ENCODE measurements at places on chromosomes 1 and 21.
A peak's percentile ranks its signal among the peaks of the same experiment; 100 is the strongest.

DNA sequence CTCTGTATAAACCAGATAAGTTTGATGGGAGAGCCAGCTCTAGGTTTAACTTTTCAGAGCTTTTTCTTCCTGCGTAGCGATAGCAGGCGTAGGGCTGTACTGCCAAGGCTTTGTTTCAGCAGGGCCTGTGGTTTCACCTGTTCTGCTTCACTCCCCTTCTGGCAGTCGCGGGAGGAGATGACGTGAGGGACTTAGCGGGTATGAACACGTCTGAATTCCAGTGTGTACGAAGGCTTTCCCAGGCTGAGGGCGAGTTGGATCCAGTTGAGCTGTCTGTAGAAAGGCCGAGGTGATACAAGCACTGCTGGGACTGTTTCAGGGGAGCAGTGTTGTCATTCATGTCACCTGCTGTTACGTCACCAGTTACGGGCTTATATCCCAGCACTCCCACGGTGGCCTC, 21.2 kb downstream of the PEX14 start:
- no peak for DNase-seq

- no peak for DNase-seq
Observed at GRCh38 chr1:63698001-63698838, 75.6 kb upstream of the ROR1 start.

GRCh38 chr1:242847390-242847993, 323.0 kb upstream of the PLD5 start:
- DNase-seq, result peak; percentile 41

DNA sequence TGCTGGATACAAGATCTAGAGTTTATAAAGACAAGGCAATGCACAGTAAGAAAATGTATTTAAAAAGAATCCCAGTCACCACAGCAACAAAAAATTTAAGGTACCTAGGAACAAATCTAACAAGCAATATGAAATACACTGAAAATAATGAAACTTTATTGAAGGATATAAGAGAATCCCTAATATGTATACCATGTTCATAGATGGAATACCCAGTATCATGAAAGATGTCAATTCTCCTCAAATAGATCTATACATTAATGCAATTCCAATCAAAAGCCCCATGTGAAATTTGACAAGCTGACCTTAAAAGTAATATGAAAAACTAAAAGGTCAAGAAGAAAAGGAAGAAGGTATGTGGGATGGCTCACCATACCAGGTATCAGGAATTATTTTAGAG, 109.2 kb downstream of the COQ8A start:
- no peak for DNase-seq

- DNase-seq, result peak; percentile 69
Observed at GRCh38 chr1:46489638-46490405, at the start of gene DMBX1. DMBX1 (plus strand) TSS chr1:46489836; CDS start chr1:46507011, 17,175 bp downstream.

DNA sequence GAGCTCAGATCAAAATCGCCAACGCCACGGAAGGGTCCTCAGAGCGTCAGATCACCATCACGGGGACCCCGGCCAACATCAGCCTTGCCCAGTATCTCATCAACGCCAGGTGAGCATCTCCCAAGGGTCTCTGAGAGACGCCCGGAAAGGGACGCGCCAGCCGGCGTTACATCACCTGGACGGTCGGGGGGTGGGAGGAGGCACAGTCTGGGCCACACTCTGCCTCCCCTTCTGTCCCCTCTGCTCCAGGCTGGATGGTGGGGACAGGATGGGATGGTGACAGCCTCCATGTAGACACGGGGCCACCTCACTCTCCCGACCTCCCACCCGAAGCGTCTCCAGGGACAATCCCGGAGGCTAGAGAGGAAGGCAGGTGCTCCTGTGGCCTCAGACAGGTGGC, 41.5 kb upstream of the COL6A1 start:
- DNase-seq, result no peak

- DNase-seq, result peak; percentile 89
Observed at GRCh38 chr21:36388835-36389234, 3.6 kb downstream of the CHAF1B start.

- DNase-seq, result no peak
Observed at GRCh38 chr1:116777831-116778830, 23.9 kb downstream of the CD2 start.
